ENCODE measurements at places on chromosomes 7 and 10.

- H3K36me3 ChIP-seq: no peaks in the 10 kb centered on the region
- no peak overlapping the region for H3K27ac ChIP-seq
- no peaks in the 10 kb centered on the region for H3K4me1 ChIP-seq
- DNase-seq: no peak
- H3K4me3 ChIP-seq: no peak overlapping the region
These were observed 59.0 kb upstream of the FGL2 start for GRCh38 chr7:77258593-77258992.

GRCh38 chr7:139230484-139230773, 608 bp upstream of the UBN2 start:
- peak overlapping the region; percentile 96 for H3K4me3 ChIP-seq
- no peaks in the 10 kb centered on the region for H3K36me3 ChIP-seq
- H3K4me1 ChIP-seq: no peaks in the 10 kb centered on the region
- no peak overlapping the region for H3K27ac ChIP-seq
- no peaks in the 10 kb centered on the region for H3K27me3 ChIP-seq

GRCh38 chr10:3564346-3565002, 220.5 kb downstream of the KLF6 start:
- H3K4me1 ChIP-seq: no peaks in the 10 kb centered on the region
- DNase-seq: no peak
- no peaks in the 10 kb centered on the region for H3K36me3 ChIP-seq
- H3K4me3 ChIP-seq: no peak overlapping the region

DNA sequence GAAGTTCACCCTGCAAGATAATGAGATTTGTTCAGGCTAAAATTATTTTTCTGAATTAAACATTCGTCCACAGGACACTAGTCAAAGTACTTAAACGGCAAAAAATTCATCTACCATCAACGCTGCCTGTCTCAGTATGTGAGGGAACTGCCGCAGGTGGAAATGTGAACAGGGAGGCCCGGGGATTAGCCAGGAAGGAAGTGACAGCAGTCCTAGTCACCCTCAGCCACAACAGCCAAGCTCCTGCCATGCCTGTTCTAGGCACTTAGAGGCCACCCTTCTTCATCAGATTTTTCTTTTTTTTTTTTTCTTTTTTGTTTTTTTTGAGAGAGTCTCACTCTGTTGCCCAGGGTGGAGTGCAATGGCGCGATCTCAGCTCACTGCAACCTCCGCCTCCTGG, 9.4 kb downstream of the NUDT5 start:
- H3K36me3 ChIP-seq: peaks cover 62% of the 10 kb centered on the region
- no peak overlapping the region for H3K4me3 ChIP-seq
- no peak overlapping the region for H3K27ac ChIP-seq
- H3K4me1 ChIP-seq: no peaks in the 10 kb centered on the region
- no peaks in the 10 kb centered on the region for H3K27me3 ChIP-seq

DNA sequence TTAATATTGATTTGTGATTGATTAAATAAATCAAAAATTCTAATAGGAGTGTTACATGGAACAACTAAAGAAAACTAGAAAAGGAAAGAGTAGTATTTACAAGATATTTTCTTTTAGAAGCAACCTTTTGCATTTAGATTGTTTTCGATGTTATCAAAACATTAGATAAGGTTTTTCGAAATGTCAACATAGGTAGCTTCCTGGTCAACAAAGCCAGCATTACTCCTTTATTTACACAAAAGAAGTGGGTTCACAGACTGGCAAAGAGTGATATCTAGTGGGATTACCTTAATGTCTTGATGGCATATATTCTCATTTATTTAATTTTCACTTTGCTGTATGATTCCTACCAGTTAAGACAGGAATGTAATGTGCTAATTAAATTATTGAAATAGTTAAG, 117.3 kb upstream of the TEX47 start:
- H3K36me3 ChIP-seq: no peaks in the 10 kb centered on the region
- H3K27ac ChIP-seq: no peak overlapping the region
- no peaks in the 10 kb centered on the region for H3K27me3 ChIP-seq
- no peak overlapping the region for H3K4me3 ChIP-seq
- no peaks in the 10 kb centered on the region for H3K4me1 ChIP-seq

DNA sequence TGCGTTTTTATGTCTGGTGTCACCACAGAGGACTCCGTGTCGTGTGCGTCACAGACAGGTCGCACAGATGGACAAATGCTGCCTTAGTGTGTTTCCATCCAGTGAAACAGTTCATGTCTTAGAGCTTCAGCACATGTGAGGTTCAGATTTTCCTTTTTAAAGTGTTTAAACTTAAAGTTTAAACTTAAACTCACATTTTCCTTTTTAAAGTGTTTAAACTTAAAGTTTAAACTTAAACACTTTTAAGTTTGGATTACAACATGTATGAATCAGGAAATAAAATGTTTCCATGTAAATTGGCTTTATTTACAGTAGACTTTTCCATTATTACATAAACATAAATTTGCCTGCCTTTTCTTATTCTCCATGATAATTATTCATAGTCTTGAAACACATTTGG, 67.3 kb downstream of the INSYN2A start:
- DNase-seq: no peak
- no peak overlapping the region for H3K4me3 ChIP-seq
- no peak overlapping the region for H3K27ac ChIP-seq
- no peaks in the 10 kb centered on the region for H3K4me1 ChIP-seq

- H3K27ac ChIP-seq: no peak overlapping the region
- no peaks in the 10 kb centered on the region for H3K36me3 ChIP-seq
- H3K4me3 ChIP-seq: no peak overlapping the region
- no peak for DNase-seq
- H3K4me1 ChIP-seq: no peaks in the 10 kb centered on the region
- H3K27me3 ChIP-seq: no peaks in the 10 kb centered on the region
These were observed 41.0 kb upstream of the RAPGEF5 start for GRCh38 chr7:22397981-22398380.

- H3K27ac ChIP-seq: peak overlapping the region; percentile 38
- no peaks in the 10 kb centered on the region for H3K36me3 ChIP-seq
- peaks cover 59% of the 10 kb centered on the region for H3K27me3 ChIP-seq
- peak; percentile 82 for DNase-seq
These were observed 990 bp downstream of the ZNF467 start for GRCh38 chr7:149772241-149772955.

GRCh38 chr7:79159040-79159664, 294.3 kb downstream of the MAGI2 start:
- H3K27ac ChIP-seq: no peak overlapping the region
- H3K4me1 ChIP-seq: no peaks in the 10 kb centered on the region
- peak overlapping the region; percentile 32 for H3K4me3 ChIP-seq
- DNase-seq: no peak

- H3K4me1 ChIP-seq: peaks cover 12% of the 10 kb centered on the region
- no peaks in the 10 kb centered on the region for H3K27me3 ChIP-seq
- no peak for DNase-seq
These were observed 9.6 kb downstream of the FGF8 start for GRCh38 chr10:101766306-101766705.

GRCh38 chr7:22210355-22210754, 146.6 kb downstream of the RAPGEF5 start:
- no peak for DNase-seq

- no peak overlapping the region for H3K27ac ChIP-seq
- no peaks in the 10 kb centered on the region for H3K36me3 ChIP-seq
- H3K4me1 ChIP-seq: no peaks in the 10 kb centered on the region
- no peak overlapping the region for H3K4me3 ChIP-seq
- no peaks in the 10 kb centered on the region for H3K27me3 ChIP-seq
These were observed 460.0 kb downstream of the KCNMA1 start for GRCh38 chr10:77177589-77177988.

DNA sequence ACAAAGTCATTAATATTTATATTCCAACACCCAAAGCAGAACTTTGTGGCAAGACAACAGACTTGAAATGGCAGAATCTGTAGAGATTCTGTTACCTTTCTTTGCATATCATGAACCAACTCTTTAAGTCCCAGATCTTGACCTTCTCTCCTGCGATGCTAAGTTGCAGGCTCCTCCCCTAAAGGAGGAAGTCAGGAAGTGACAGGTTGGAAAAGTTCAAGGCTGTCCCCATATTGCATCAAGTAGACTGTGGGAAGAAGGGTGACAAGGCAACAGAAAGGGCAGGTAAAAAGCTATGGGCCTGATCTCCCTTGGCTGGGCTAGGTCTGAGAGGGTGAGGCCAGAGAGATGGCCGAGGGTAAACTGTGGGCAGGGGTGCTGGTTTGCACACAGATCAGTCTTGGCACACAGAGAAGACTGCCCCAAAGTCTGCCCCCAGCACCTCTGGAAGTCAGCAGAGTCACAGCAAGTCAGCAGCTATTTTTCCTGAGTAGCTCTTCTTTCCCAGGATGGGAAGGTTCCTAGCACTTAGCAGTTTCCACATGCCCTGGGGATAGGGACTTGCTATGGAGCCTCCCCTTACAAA, 115.1 kb downstream of the RAPGEF5 start:
- peaks cover 3% of the 10 kb centered on the region for H3K4me1 ChIP-seq
- H3K27ac ChIP-seq: no peak overlapping the region
- H3K36me3 ChIP-seq: no peaks in the 10 kb centered on the region
- H3K4me3 ChIP-seq: no peak overlapping the region

DNA sequence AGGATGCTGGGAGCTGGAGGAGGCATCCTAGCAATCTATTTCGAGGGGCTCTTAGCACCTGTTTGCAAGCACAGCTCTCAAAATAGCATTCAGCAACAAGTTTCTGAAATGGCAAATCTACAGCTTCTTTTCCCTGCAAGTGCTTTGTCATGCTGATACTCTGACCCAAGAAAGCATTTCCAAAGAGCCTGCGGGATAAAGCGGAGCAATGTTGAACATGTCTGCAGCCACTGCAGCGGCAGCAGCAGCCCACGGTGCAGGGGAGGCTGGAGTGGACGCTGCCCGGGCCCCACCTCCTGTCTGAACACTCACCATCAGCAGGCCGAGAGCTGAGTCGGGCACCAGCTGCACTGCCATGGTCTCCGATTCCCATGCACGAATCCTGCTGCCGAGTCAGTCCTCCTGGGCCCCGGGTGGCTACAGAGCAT, 964 bp downstream of the FRMD4A start:
- peak; percentile 73 for DNase-seq
- no peak overlapping the region for H3K4me3 ChIP-seq
- H3K27me3 ChIP-seq: no peaks in the 10 kb centered on the region
- no peak overlapping the region for H3K27ac ChIP-seq
- no peaks in the 10 kb centered on the region for H3K36me3 ChIP-seq

- H3K27me3 ChIP-seq: peaks cover under 1% of the 10 kb centered on the region
- no peaks in the 10 kb centered on the region for H3K4me1 ChIP-seq
- H3K4me3 ChIP-seq: no peak overlapping the region
- DNase-seq: no peak
- H3K36me3 ChIP-seq: no peaks in the 10 kb centered on the region
These were observed 36.9 kb downstream of the FOXL3 start for GRCh38 chr7:326809-327232.

GRCh38 chr10:80275756-80276155, 13.7 kb downstream of the MAT1A start:
- H3K4me3 ChIP-seq: no peak overlapping the region
- H3K4me1 ChIP-seq: peaks cover 5% of the 10 kb centered on the region
- H3K27me3 ChIP-seq: no peaks in the 10 kb centered on the region
- no peak overlapping the region for H3K27ac ChIP-seq

DNA sequence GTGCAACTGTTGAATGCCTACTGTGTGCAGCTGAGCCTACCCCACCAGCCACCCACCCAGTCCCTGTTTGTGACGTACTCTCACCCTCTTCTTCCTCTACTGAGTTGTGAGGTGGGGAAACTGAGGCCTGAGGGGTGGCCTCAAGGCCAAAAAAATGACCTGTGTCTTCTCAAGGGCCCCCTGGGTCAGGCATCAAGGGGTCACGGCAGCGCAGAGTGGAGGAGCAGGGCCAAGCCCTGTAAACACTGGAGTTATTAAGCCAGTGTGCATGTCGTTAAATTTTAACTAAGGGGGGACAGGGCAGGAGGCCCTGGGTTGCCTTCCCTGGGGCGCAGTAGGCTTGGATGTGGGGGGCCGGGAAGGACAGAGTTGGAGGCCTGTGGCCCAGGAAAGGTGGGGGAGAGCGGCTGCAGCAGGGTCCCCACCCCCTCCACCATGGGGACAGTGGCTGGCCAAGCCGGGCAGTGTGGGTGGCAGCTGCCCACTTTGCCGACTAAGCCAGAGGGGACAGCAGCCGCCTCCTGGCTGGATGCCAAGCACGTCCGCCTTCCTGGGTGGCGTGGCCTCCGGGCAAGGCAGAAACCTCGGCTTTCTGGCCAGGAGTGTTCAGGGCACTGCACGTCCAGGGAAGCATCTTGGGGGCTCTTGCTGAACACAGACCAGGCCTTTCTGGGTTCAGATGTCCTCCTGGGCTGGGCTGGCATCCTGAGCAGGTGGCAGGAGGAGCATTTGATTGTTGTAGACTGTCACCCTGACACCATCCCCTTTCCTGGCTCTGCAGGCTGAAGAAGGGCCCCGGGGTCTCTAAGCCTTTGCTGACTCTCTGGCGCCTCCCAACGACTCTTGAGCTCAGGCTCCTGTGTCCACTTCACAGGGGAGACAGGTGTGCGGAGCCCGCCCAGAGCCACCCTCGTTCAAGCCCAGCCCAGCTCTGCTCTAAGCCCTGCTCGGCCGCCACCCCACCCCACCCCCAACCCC, 1.9 kb downstream of the SLC29A4 start:
- no peaks in the 10 kb centered on the region for H3K36me3 ChIP-seq

DNA sequence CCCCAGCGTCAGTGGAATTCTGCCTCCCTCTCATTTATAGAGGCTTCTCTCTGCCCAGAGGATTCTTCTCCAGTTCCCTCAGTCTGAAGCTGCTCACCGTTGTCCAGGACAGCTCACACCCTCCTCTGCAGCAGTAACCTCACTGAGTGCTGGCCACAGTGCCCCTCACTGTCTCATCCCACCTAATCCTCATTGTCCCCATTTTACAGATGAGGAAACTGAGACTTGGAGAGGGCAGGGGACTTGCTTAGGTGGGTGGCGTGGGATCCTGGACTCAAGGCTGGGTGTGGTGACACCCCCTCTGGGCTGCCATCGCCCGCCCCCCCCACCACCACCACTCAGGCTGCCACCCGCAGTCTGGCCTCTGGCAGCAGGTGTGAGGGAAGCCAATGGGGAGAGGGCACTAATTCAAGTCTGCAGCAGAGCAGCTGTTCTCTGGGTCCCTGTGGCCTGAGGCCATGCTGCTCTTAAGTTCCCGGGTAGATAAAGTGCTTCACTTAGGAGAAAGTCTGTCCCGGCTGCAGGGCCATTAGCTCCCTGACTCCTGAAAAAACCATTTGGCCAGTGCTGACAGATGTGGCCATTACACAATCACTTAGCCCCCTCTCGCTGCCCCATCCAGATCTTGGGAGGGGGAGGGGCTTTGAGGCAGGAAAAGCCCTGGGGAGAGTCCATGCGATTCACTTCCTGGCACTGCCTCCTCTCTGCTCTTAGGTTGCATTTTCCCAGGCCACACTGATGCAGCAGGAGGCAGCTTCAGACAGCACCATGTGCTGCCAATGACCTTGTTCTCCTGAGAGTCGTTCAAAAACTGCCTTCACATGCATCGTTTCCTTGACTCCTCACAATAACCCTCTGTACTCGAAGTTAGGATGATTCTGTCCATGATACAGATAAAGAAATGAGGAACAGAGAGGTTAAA, 36.3 kb downstream of the DRGX start:
- peak; percentile 81 for DNase-seq
- H3K4me1 ChIP-seq: no peaks in the 10 kb centered on the region
- H3K27me3 ChIP-seq: no peaks in the 10 kb centered on the region
- peak overlapping the region; percentile 44 for H3K27ac ChIP-seq

- H3K4me3 ChIP-seq: no peak overlapping the region
- no peak overlapping the region for H3K27ac ChIP-seq
- H3K36me3 ChIP-seq: no peaks in the 10 kb centered on the region
- no peak for DNase-seq
These were observed 256.6 kb downstream of the ARHGAP21 start for GRCh38 chr10:24467136-24467535.

GRCh38 chr7:44977304-44977958, 1.4 kb downstream of the MYO1G start:
- H3K36me3 ChIP-seq: peaks cover 9% of the 10 kb centered on the region
- H3K4me1 ChIP-seq: no peaks in the 10 kb centered on the region
- H3K4me3 ChIP-seq: no peak overlapping the region
- no peak for DNase-seq

- H3K27ac ChIP-seq: no peak overlapping the region
- peaks cover 86% of the 10 kb centered on the region for H3K36me3 ChIP-seq
- no peak overlapping the region for H3K4me3 ChIP-seq
- H3K27me3 ChIP-seq: no peaks in the 10 kb centered on the region
These were observed 21.6 kb downstream of the JCAD start for GRCh38 chr10:30037620-30038336.

Measured in endodermal cell (in vitro differentiated cells).